ENCODE measurements at places on chromosomes 12 and 14.

GRCh38 chr12:124030510-124030909 lies 57.5 kb downstream of the ZNF664 start:
- DNase-seq, result no peak

GRCh38 chr14:51185180-51185579 lies 54.9 kb upstream of the TMX1 start:
- no peak for DNase-seq

- no peak for DNase-seq
Observed at GRCh38 chr14:63100552-63100951, 55.3 kb upstream of the KCNH5 start.

DNA sequence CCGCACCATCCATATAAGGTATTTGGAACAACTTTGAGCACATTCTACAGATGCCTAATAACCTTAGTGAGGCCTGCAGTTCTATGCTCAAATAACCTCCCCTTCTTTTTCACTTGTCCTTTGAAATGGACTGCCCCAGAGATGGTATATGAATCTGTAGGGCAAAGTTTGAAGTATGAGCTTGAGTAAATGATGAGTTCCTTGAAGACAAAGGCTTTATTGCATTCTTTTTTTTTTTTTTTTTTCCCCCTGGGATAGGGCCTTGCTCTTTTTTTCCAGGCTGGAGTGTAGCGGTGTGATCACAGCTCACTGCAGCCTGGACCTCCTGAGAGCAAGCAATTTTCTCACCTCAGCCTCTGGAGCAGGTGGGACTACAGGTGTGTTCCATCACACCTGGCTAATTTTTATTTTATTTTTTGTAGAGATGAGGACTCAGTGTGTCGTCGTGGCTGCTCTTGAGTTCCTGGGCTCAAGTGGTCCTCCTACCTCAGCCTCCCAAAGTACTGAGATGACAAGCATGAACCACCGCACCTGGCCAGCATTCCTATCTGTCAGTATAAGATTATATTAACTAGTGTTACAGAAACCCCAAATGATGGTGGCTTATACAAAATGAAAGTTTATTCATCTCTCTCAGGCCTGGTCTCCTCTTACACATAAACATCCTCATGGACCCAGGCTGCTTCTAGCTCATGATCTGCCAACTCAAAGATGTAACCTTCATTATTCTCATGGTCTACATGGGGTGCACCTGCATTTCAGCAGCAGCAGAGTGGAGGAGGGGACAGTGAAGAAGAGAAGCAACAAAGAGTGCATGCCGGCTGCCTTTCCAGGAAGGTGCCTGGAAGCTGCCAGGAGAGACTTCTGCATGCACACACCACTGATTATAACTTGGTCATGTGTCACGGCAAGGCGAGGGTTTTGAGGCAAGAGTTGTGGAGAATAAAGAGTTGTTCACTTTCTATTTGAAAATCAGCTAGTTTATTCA lies 101.4 kb downstream of the DUSP16 start:
- DNase-seq, result no peak

DNA sequence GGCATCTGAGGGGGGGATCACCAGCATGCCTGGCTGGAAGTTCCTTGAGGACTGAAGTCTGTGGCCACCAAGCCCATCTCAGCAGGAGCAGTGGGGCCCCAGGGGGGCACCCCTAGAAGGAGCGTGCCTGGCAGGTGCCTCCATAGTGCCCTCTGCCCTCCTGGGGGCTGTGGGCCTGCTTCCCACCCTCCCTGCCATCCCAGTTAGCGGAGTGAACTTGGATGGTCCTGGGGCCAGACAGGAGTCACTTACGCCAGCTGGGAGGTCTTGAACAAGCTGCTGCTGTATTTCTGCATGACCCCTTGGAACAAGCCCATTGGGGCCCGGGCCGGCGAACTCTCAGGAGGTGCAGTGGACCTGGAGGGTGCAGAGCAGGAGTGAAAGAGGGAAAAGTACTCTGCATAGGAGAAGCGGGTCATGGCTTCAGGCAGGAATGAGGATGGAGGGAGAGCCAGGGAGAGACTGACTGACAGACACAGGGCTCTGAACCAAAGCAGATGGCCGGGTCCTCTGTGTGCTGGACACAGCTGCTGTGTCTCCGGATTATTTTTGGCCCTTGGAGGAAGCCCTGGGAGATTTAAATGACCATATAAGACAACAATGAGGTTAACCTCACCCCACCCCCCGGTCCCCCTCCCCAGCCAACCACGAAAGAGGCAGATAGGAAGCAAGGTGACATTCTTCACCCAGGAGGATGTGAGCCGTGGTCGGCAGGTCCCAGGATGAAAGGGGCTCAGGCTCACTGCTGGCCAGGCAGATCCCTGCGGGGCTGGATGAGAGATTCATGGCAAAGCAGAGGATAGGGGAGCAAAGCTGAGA lies 19.6 kb downstream of the ASB2 start:
- peak; percentile 60 for DNase-seq

DNA sequence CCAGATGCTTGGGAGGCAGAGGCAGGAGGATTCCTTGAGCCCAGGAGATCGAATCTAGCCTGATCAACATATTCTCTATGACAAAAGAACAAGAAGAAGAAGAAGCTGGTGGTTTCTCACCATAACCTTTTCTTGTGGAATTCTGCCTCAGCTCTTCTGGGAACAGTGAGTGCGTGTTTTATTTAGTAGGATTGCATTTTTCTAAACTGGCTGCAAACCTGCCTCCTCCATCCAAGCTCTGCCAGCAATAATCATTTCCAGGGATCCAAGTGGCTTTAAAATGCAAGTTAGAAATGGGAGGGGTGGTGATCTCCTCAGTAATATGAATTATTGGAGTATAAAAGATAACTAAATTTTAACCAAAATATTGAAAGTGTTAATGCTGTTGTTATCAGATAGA lies 46.1 kb upstream of the MMP17 start:
- DNase-seq, result no peak

- no peak for DNase-seq
Observed at GRCh38 chr12:132401982-132402381, 72.6 kb upstream of the GALNT9 start.

DNA sequence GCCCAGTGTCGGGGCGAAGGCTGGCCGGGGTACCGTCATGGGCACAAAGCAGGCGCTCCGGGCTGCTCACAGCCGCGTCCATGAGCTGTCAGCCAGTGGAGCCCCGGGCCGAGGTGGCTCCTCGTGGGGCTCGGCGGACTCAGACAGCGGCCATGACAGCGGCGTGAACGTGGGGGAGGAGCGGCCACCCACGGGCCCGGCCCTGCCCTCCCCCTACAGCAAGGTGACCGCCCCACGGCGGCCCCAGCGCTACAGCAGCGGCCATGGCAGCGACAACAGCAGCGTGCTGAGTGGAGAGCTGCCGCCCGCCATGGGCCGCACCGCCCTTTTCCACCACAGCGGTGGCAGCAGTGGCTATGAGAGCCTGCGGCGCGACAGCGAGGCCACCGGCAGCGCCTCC lies 39.0 kb downstream of the KIF26A start:
- DNase-seq, result no peak

GRCh38 chr14:59313144-59313651 lies 124.7 kb downstream of the DAAM1 start:
- no peak for DNase-seq

DNA sequence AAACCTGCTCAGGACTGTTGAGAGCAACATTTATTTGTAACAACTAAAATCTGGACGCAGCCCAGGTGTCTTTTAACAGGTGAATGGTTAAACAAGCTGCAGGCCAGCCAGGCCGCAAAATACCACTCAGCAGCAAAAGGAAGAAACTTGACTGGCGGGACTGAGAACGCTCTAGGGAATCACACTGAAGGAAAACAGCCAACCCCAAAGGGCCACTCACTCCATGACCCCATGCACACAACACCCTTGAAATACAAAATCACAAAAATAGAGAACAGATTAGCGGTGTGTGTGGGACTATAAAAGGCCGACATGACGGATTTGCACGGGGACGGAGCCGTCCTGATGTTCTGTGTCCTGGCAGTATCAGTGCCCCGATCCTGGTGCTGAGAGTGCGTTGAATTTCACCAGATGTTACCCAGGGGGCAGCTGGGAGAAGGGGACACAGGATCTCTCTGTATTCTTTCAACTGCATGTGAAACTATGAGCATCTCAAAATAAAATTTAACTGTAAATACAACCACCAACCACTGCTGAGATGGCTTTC lies 23.0 kb downstream of the VPS37B start:
- no peak for DNase-seq

DNA sequence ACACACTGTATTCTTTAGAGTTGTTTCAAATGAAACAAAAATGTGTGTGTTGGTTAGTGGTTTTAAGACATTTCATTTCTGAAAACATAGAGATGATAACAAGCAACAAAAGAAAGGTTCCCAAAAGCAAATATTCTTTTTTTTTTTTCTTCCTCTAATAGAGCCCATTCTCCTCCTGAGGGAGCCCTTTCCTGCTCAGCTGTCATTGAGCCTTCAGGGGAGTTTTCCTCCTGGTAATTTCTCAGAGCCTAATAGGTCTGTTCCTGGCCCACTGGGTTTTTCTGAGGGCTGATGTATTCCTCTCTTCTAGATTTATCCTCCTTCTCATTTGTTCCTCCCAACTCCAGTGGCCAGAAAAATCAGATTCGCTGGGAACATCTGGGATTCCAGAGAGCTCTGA lies 654.5 kb downstream of the NOVA1 start:
- no peak for DNase-seq

DNA sequence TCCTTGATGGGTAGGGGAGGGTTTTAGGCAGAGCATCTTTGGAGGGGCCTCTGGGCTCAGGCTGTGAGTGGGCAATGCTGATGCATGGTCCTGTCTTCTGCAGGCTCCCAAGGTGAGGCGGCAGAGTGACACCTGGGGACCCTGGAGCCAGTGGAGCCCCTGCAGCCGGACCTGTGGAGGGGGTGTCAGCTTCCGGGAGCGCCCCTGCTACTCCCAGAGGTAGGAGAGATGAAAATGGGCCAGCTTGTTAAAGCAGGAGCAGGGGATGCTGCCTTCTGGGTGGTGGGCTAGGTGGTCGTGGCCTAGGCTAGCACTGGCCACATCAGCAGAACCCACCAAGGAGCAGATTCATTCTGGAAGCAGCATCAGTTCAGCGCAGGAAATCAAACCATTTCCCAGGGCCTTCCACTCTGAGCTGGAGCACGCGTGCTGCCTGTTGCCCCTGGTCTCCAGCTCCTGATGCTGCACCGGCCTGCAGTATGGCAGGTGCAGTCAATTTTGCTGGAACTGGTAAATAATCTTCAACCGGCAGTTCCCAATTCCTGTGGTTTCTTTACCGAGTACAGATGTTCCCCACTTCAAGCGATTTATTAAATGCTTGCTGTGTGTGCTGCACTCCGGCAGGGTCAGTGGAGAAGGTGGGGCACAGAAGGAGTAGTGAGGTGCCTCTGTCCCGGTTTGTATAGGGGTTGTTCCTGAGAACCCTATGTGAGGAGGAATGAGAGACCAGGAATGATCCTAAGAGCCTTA lies 7.4 kb downstream of the PAPLN start:
- no peak for DNase-seq

All from NCI-H82 (cell line).